ENCODE measurements at places on chromosomes 1 and 21.

DNA sequence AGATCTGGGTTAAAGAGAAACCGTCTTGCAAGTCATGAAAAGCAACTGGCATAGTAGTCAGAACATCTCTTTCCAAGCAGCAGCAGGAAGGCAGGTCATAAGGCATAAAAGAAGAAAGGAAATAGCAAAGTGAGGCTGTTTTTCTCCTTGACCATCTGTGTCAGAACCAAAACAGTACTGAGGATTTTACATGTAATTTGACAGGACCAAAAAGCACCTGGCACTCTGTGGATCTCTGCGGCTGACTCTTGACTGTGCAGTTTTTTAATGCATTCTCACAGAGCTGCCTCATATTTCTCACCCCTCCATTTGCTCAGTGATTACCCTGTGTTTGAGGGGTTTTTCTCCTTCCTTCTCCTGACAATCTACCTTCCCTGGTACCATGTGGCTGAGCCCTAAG is 17.7 kb downstream of the TBX15 start:
- DNase-seq, result no peak

DNA sequence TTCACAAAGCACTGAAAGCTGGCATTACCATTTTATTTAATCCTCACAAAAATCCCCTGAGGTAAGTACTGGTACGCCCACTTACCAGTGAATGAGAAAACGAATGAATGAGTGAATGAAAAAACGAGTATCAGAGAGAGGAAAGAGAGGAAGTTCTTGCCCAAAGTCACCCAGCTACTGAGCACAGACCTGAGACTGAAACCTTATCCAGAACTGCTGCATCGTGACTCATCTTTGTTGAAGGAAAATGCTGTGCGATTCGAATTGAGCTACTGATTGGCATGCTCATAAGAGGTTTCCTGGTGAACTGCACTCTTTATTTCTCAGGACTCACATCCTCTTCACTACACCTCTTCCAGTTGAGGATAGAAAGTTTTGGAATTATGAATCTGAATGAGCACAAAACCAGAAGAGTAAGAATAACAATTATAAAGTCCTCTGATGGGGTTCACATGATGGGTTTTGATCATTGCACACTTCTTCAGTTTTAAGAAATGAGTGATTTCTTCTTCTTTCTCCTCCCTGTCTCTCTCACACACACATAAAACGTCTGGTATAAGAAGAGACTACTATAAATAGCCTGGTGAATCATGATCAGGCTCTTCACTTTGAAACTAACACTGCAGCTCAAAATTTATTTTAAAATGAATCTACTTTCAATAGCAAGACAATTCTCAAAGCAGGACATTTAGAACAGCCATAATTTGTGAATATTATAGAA is 32.1 kb downstream of the IL12RB2 start:
- DNase-seq, result peak; percentile 82

DNA sequence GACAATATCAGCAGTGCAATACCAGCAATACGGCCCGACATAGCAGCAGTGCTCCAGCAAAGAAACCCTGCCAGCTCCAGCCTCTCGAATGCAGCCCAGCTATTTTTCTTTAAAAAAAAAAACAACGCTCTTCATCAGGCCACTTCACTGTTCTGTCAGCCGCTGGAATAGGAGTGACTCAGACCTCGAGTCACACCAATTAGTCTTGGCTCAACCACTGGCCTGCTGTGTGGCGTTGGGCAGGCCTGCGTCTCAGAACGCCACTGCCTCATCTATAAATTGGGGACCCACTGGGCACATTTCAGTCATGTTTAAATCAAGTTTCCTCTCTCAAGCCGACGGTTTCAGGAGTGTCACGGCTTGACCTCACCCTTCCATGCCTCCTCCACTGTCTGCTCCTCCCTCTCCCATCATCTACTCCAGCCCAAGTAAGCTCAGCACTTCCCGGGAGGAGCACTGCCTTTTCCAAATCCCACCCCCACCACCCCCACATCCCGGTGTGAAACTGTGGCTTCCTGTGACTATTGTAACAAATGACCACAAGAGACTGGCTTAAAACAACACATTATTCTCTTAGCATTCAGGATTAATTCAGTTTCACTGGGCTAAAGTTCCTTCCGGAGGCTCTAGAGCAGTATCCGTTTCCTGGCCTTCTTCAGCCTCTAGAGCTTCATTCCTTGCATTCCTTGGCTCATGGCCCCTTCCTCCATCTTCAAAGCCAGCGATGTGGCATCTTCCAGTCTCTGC is 71.9 kb upstream of the EFHD2 start:
- peak; percentile 62 for DNase-seq

DNA sequence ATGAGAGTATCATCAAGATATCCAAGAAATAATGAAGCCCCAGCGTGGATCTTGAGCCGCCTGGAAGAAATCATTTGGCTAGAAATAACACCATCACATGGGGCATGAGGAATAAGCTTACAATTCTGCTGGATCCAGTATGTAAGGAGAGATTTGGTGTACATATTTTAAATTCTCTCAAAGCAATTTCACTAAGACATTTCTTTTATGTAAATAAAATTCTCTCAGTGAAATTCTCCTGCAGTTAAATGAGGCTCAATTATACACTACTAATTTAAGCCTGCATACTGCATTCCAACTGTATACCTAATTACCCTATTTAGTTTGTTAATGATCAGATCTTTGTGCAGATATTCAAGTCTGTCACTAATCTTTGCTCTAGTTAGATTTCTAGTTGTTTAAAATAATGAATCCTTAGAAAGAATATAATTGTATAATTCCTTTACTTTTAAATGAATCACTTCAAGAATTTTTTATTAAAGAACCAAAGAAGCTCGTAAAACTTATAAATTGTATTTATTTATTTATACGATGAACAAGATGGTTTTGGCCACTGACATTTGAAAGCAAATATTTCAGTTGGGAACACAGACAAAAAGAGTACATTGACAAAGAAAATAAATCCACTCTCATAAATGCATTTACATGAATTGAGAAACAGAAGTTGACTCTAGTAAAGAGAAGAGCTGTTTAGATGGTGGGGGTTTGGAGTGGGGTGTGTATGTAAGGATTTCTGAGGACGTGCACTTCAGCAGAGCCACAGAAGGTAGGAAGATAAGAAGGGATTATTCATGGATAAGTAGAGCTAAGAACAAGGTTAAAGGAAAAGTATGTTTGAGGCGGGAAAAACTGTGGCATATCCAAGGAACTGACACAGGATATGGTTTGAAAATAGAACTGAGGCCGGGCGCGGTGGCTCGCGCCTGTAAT is 466.8 kb downstream of the DSCAM start:
- DNase-seq, result no peak

DNA sequence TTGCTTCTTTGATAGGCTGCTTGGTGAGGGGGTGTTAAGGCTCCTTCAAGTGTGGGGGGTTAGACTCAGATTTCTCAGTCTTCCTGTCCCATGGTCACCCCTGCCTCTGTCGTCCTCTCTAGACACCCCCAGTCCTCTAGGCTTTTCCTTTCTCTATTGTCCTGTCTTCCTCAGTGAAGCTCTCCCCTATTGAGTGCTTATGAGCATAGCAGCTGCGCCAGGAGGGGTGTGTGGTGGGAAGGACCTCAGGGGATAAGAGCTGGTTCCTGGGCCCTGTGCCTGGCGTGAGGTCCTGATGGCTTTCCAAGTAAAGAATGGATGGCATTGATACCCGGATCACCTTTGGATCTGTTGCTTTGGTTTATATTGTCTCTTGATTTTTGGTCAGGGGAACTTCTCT is 69.1 kb downstream of the DIP2A start:
- DNase-seq, result no peak

DNA sequence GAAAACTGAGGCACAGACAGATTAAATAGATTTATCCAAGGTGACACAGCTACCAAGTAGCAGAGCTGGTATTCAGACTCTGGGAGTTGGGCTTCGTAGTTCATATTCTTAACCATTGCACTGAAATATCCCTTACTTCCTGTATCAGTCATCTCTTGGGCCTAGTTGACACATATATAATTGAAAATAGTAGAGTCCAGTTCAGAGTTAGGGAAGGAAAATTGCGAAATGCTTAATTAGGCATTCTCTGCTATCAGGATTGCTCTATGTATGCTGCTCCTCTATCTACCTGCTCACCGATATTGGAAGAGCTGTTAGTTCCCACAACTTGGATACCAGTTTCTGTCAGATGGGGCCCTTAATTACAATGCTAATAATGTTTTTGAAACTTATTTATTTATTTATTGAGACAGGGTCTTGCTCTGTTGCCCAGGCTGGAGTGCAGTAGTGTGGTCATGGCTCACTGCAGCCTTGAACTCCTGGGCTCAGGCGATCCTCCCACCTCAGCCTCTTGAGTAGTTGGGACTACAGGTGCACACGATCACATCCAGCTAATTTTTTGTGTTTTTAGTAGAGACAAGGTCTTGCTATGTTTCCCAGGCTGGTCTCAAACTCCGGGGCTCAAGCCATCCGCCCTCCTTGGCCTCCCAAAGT is 8.2 kb downstream of the RCOR3 start:
- DNase-seq, result no peak

DNA sequence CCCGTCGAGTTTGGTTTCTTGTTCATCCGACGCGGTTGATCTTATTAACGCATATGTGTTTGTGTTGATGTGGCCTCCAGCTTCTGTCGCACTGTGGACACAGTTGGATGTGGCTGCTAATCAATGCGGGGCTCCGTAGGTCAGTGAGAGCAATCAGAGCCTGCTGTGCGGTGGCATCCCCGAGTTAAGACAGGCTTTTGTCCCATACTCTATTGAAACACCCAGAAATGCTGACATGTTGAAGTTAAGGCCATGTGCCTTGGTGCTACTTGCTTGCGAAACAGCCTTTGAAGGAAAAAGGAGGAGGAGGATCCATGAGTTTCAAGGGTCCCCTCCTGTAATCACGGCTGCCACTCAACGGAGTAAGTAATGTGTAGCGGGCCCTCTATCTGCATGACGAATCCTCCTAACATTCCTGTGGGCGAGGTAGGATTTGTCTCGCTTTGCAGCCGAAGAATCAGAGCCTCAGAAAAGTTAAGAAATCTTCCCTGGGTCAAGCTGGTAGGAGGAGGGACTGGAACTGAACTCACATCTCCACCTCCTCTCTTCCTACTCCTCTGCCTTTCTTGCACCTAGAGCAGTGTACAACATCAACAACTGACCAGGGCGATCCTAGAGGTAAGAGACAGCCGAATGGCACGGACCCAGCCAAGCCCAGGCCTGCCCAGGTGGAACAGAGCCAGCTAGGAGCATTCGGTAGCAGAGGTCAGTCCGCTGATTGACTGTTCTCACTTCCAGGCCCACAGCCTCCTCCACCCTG is 19.5 kb downstream of the PDE9A start:
- peak; percentile 62 for DNase-seq

DNA sequence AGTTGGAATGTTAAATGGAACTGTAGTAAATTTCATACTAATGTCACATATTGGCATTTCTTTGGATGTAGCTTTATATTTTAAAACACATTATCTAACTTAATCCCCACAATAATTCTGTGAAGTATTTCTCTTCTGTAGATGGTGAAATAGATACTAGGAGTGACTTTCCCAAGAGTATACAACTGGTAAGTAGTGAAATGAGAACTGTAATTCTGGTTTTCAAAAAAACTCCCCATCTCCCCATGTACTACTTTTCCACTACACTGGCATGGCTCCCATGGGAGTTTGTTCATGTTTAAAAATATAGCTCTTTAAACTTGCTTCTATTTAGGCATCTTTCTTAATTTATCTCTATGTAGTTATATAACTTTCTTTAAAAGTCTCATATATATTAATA is 10.2 kb downstream of the CHML start:
- no peak for DNase-seq

GRCh38 chr21:40681164-40681859 is 165.6 kb downstream of the DSCAM start:
- DNase-seq, result no peak

DNA sequence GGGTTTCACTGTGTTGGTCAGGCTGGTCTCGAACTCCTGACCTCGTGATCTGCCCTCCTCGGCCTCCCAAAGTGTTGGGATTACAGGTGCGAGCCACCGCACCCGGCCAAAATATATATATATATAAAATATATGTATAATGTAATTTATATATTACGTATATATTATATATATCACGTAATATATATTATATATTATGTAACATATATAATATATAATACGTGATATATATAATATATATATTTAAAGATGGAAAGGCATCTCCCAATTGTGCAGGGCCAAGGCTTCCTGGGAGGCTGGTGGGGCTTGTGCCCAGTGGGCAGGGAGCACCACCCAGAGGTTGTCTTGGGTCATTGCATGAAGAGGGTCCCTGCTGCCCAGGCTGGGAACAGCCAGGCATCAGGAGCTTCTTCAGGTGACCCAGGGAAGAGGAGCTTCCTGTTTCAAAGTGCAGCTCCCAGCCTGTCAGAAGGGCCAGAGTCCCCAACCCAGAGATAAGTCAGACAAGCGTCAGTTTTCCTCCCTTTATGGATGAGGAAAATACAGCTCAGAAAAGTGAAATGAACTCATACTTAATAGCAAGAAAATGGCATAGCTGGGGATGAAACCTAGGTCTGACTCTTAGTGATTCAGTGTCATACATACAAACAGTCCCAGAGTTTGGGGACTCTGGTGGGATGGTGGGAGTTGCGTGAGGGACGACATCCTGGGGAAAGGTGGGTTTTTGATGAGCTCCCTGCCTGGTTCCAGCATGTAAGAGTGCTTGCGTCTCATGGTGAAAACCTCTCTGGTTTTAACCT is 12.0 kb downstream of the UBE2Q1 start:
- peak; percentile 74 for DNase-seq

DNA sequence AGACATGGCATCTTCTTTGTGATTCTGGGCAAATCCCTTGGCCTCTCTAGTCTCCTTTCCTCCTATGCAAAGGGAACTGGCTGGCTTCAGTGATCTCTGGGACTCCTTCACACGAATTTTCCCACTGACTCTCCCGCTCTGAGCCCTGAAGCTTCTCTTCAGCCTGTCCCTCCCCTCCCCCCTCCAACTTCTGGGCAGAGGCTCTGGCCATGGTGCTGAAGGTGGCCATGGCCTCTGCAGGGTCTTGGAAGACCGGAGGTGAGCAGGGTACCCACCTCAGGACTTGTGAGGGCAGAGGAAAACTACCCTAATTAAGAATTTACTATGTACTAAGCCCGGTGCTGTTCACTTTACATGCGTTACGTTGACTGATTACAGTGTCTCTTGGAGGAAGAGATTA is 29.4 kb upstream of the POU3F1 start:
- DNase-seq, result peak; percentile 44

DNA sequence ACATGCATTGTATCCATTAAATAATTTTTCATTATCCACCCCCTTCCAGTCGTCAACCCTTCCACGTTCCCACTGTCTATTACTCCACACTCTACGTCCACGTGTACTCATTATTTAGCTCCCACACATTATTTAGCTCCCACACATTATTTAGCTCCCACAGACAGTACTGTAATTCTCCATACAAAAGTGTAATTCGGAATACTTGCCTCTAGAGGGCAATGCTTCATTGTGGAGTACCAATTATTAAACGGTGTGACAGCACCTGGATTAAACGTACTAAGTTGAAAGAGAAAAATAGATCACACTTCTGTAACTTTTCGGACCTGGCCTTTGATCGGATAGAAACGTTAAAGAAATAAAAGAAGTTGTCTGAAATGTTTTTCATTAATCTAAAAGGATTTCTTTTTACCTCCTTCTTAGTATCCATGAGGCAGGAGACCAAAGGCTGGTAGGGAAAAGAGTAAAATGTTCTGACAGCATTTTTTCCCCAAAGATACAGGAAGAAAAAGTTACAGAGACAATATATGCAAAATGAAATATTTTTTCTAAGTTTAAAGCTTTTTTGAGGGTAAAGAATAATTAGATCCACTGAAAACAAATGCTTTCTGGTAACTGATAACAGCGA is 99.2 kb downstream of the LHX8 start:
- peak; percentile 48 for DNase-seq
